ENCODE measurements at places on chromosomes 3 and 15.

DNA sequence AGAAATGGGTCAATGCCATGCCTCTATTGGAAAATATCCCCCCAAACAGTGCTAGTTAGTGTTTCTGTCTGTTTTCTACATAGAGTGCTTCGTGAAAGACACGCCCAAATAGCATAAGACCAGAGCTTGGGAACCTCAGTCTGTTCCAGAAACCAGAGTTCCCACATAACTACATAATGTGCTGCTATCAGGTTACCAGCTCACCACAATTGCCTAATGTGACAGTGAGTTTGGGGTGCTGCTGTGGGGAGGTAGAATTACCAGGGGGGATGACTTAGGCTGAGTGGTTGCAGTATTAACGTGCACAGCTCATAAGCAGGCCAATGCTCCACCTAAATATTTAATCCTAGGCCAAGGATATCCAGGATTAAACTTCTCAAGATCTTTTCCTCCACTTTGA, 39.2 kb downstream of the DUT start:
- H3K36me3 ChIP-seq: no peaks in the 10 kb centered on the region
- no peak overlapping the region for H3K4me3 ChIP-seq

DNA sequence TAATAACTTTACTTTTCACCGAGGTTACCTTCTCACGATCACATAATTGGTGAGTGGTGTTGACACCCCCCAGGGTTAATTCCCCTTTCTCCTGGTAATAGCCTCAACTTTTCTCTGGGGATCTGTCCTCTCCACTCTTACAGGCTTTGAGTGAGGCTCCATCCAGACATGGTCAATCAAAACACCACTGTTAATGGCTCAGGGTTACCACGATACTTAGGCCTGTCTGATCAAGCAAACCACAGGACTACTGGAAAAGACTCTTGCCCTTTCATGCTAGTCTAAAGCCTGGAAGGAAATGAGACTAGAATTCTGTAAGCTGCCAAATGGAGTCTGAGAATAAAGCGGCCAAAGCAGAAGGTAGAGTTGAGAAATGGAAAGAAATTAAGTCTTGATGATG, 56.5 kb upstream of the STT3B start:
- no peak overlapping the region for H3K4me3 ChIP-seq
- no peak for DNase-seq
- H3K4me1 ChIP-seq: no peaks in the 10 kb centered on the region
- no peak overlapping the region for H3K27ac ChIP-seq
- no peaks in the 10 kb centered on the region for H3K27me3 ChIP-seq

DNA sequence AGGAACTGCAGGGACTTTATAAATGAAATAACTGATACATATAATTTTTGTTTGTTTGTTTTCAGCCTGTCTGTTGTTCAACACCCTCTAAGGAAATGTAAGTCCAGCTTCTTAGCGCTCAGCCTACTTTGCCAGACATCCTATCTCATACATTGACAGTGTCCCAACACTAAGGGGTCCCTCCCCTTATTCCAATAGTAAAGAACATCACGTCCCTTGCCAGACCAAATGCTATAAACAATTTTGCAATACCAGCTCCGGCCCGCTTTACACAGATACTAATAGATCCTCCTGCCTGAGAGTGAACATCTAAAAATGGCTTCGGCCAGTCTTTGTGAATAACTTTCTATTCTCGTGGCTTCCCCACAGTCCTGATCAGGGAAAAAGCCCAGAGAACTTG, 4.5 kb upstream of the TAFA4 start:
- H3K4me1 ChIP-seq: no peaks in the 10 kb centered on the region
- no peaks in the 10 kb centered on the region for H3K36me3 ChIP-seq
- no peak overlapping the region for H3K27ac ChIP-seq
- no peak for DNase-seq
- H3K4me3 ChIP-seq: no peak overlapping the region
- no peaks in the 10 kb centered on the region for H3K27me3 ChIP-seq

DNA sequence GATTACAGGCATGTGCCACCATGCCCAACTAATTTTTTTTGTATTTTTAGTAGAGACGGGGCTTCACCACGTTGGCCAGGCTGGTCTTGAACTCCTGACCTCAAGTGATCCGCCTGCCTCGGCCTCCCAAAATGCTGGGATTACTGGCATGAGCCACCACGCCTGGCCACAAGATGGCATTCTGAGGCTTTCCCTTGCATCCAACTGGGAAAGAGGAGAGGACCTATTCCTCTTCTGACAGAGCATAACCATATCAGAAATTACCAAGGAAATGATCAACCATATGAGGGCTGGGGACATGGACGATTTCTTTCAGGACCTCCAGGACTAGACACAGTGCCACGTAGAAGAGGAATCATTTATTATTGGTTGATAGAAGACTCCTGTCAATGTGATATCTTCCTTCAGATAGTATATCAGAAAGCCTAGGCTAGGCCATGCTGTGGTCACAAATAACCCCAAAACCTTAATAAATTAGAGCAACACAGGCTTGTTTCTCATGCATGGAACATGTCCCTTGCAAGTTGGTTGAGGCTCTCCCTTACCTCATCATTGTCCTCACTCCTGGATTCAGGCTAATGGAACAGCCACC, 372.3 kb upstream of the IL12A start:
- H3K4me3 ChIP-seq: no peak overlapping the region
- no peak for DNase-seq
- no peaks in the 10 kb centered on the region for H3K27me3 ChIP-seq
- no peaks in the 10 kb centered on the region for H3K4me1 ChIP-seq
- H3K27ac ChIP-seq: no peak overlapping the region
- no peaks in the 10 kb centered on the region for H3K36me3 ChIP-seq

DNA sequence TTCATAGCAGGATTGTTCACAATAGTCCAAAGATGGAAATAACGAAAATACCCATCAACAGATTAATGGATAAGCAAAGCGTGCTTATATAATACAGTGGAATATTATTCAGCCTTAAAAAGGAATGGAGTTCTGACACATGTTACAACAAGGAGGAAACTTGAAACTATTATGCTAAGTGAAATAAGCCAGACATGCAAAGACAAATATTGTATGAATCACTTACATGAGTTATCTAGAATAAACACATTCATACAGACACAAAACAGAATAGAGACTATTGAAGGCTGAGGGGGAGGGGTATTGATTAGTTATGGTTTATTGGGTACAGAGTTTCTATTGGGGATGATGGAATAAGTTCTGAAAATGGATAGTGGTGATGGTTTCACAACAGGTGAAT, 438.6 kb downstream of the CADM2 start:
- no peaks in the 10 kb centered on the region for H3K27me3 ChIP-seq
- no peak overlapping the region for H3K27ac ChIP-seq
- no peaks in the 10 kb centered on the region for H3K4me1 ChIP-seq

GRCh38 chr3:119258915-119259314, 18.2 kb upstream of the B4GALT4 start:
- no peaks in the 10 kb centered on the region for H3K36me3 ChIP-seq
- H3K4me3 ChIP-seq: no peak overlapping the region
- H3K4me1 ChIP-seq: peaks cover 10% of the 10 kb centered on the region
- H3K27ac ChIP-seq: peak overlapping the region; percentile 86
- no peak for DNase-seq
- no peaks in the 10 kb centered on the region for H3K27me3 ChIP-seq

- no peaks in the 10 kb centered on the region for H3K36me3 ChIP-seq
- no peak overlapping the region for H3K27ac ChIP-seq
- H3K27me3 ChIP-seq: no peaks in the 10 kb centered on the region
- no peak overlapping the region for H3K4me3 ChIP-seq
These were observed 14.4 kb upstream of the CMSS1 start for GRCh38 chr3:99803297-99803696.

- no peak for DNase-seq
- no peaks in the 10 kb centered on the region for H3K27me3 ChIP-seq
- no peak overlapping the region for H3K27ac ChIP-seq
- H3K4me3 ChIP-seq: no peak overlapping the region
These were observed 318.7 kb upstream of the STT3B start for GRCh38 chr3:31213869-31214486.

GRCh38 chr15:72616491-72617210, 37.8 kb upstream of the GOLGA6B start:
- no peak overlapping the region for H3K27ac ChIP-seq
- DNase-seq: no peak
- H3K4me3 ChIP-seq: no peak overlapping the region
- H3K27me3 ChIP-seq: no peaks in the 10 kb centered on the region
- no peaks in the 10 kb centered on the region for H3K36me3 ChIP-seq

DNA sequence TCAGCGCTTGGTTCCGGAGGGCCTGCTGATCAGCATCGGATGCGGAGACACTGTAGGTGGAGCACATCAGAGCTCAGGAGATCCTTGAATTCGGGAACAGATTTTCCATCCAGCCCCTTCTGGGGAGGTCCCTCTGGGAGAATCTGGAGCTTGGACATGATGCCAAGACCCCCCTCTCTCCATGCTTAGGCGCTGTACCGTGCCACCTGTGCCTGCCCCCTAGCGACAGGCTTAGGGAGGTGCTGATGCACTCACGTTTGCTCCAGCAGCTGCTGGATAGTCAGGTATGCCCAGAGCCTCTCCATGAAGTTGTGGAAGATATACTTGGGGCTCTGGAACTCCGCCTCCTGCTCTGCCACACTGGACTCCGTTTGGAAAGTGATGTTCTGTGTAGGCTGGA, 9.7 kb downstream of the ITIH4 start:
- H3K4me1 ChIP-seq: no peaks in the 10 kb centered on the region
- no peak for DNase-seq
- no peaks in the 10 kb centered on the region for H3K27me3 ChIP-seq
- no peak overlapping the region for H3K27ac ChIP-seq

DNA sequence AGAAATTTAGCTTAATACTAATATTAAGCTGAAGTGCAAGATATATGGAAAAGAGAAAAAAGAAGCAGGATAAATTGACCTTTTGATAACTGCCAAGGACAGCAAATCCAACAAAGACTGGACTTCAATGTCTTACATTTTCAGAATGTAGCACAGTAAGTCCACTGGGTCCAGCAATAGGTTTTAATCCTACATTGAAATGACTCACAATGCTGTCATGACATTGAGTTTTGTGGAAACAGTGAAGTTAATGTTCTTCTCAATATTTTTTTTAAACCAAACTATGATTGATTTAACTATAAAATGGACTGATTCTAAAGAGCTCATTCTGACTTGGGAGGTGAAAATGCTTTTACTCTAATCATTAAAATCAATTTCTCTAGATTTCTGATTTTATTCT, 166.6 kb upstream of the ZNF717 start:
- no peaks in the 10 kb centered on the region for H3K4me1 ChIP-seq
- H3K27ac ChIP-seq: no peak overlapping the region
- DNase-seq: no peak
- H3K27me3 ChIP-seq: no peaks in the 10 kb centered on the region

DNA sequence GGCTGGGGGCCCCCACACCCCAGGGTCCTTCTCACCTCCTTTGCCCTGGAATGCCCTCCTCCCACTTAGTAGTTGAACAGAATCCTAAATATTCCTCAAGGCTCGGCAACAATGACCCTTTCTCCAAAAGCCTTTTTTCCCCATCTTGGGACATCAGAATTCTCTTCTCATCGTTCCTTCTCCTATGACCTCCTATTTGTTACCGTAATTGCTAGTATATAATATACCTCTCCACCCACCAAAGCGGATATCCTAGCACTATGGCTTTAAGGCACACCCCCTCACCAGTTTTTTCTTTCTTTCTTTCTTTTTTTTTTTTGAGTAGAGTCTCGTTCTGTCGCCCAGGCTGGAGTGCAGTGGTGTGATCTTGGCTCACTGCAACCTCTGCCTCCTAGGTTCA, 16.8 kb downstream of the HDAC11 start:
- H3K36me3 ChIP-seq: no peaks in the 10 kb centered on the region
- no peak for DNase-seq
- H3K4me3 ChIP-seq: no peak overlapping the region
- no peaks in the 10 kb centered on the region for H3K27me3 ChIP-seq
- H3K4me1 ChIP-seq: peaks cover 8% of the 10 kb centered on the region
- no peak overlapping the region for H3K27ac ChIP-seq

- no peaks in the 10 kb centered on the region for H3K4me1 ChIP-seq
- H3K27me3 ChIP-seq: no peaks in the 10 kb centered on the region
- H3K36me3 ChIP-seq: no peaks in the 10 kb centered on the region
- DNase-seq: no peak
- no peak overlapping the region for H3K4me3 ChIP-seq
These were observed 32.3 kb upstream of the RAB7A start for GRCh38 chr3:128693696-128694095.

- H3K27ac ChIP-seq: no peak overlapping the region
- H3K27me3 ChIP-seq: no peaks in the 10 kb centered on the region
- DNase-seq: no peak
- no peak overlapping the region for H3K4me3 ChIP-seq
These were observed 265.1 kb downstream of the FOXP1 start for GRCh38 chr3:71318458-71318827.

DNA sequence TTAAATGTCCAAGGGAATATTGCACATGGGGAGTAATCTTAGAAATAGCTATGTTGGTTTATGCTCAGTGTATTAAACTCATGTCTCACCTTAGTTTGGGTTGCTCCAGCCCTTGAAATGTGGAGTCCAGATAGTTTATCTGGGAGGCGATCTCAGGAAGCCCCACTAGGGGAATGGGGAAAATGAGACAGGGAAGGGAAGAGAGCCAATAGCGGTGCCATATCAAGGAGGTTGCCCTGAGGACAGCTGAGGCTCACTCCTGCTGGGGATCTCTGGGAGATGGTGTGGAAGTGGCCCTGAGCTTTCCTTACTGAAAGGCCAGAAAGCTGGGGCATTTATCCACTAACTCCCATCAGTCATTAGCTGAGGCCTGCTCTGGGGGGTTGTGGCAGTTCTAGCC, 43.3 kb upstream of the POLR2M start:
- DNase-seq: no peak
- peaks cover 9% of the 10 kb centered on the region for H3K4me1 ChIP-seq
- no peak overlapping the region for H3K27ac ChIP-seq
- H3K27me3 ChIP-seq: no peaks in the 10 kb centered on the region
- H3K36me3 ChIP-seq: no peaks in the 10 kb centered on the region

- H3K27ac ChIP-seq: no peak overlapping the region
- no peak overlapping the region for H3K4me3 ChIP-seq
- H3K27me3 ChIP-seq: no peaks in the 10 kb centered on the region
These were observed 11.9 kb downstream of the CERS3 start for GRCh38 chr15:100516643-100517512.

DNA sequence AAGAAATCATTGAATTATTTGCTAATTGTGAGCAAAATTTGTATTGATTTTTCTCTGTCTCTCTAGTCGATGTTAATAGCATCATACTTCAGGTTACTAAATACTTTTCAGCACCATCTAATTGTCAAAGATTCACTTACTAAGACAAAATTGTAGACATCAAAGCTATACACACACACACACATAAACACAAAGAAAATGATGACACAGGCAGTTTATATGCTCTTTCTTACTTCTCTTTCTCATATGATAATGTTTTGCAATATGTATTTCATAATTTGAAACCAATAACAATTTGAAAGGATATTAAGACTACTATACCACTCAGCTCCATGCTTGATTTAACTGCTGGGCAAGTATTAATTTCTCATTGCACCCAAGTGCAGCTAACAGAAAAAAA, 406.2 kb downstream of the ROBO2 start:
- H3K4me1 ChIP-seq: no peaks in the 10 kb centered on the region
- H3K36me3 ChIP-seq: no peaks in the 10 kb centered on the region
- H3K27me3 ChIP-seq: no peaks in the 10 kb centered on the region
- no peak overlapping the region for H3K4me3 ChIP-seq
- no peak overlapping the region for H3K27ac ChIP-seq

- H3K36me3 ChIP-seq: no peaks in the 10 kb centered on the region
- DNase-seq: no peak
- H3K27ac ChIP-seq: no peak overlapping the region
- no peaks in the 10 kb centered on the region for H3K27me3 ChIP-seq
- no peak overlapping the region for H3K4me3 ChIP-seq
These were observed 20.1 kb downstream of the RAB43 start for GRCh38 chr3:129101370-129102138.
